Keratinocyte (primary cell): ENCODE measurements at places on chromosomes 4 and X.
A peak's percentile ranks its signal among the peaks of the same experiment; 100 is the strongest.

- DNase-seq, result no peak
- no peak overlapping the region for H3K27ac ChIP-seq
- no peaks in the 10 kb centered on the region for H3K36me3 ChIP-seq
- H3K4me3 ChIP-seq, result no peak overlapping the region
- H3K4me1 ChIP-seq, result no peaks in the 10 kb centered on the region
These were observed 28.3 kb downstream of the STK32B start for GRCh38 chr4:5079581-5079980.

DNA sequence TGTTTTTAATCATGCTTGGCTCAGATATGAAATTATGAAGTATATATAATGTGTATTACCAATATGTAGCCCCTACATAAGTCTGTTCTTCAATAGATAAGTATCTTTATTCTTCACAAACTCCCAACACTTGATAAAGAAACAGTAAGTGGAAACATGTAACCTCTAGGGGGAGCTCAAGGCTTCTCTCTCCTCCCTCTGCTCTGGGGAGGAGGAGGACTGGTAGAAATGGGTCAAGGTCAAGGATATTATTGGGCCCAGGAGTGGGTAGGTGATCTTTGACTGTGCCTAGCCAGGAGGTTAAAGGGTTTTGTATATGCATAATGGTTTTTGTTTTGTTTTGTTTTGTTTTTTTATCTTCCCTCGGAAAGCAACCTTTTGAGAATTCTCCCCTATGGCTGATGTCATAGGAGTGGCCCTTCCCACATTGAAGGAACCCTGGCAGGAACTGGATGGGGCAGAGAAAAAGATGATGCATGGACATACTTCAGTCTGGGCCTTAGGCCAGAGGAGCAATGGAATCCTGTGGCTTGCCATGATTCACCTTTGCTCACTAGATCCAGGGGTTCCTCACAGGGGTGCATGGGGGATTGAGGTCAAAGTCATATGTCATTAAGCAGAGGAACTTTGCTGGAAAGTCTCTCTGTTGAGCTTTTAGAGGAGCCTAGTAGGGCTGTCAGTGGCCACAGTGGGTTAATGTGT is 460.3 kb downstream of the MID1IP1 start:
- H3K27me3 ChIP-seq, result no peaks in the 10 kb centered on the region
- H3K4me3 ChIP-seq, result no peak overlapping the region
- no peaks in the 10 kb centered on the region for H3K36me3 ChIP-seq
- DNase-seq, result peak; percentile 67

DNA sequence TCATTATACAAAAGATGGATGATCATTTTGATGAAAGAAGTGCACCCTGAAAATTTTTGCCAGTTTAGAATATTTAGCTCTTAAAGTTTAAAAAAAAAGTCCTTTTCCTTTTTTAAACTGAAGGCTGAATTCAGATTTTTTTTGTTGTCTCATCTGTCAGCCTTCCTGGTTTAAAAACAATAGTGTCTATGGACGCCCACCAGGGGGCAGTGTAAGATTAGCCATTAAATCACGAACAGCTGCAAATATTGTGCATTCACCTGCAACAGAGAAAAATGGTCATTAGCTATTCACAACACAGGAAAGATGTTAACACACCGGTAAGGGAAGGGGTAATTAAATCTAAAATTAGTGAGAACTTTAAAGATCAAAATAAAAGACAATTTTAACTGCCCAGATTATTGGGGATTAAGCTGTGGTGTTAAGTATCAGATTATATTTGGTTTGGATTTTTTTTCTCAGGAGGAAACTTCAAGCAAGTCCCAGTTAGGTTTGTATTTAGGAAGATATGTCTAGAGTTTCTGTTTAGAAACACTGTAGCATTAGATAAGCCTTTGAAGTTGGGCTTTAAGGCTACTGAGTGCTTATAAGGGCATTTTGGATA is 4.4 kb upstream of the CXorf38 start:
- no peaks in the 10 kb centered on the region for H3K27me3 ChIP-seq
- no peak overlapping the region for H3K4me3 ChIP-seq
- H3K27ac ChIP-seq, result no peak overlapping the region
- peaks cover 4% of the 10 kb centered on the region for H3K4me1 ChIP-seq
- no peak for DNase-seq
- no peaks in the 10 kb centered on the region for H3K36me3 ChIP-seq

- no peaks in the 10 kb centered on the region for H3K4me1 ChIP-seq
- no peak overlapping the region for H3K27ac ChIP-seq
- H3K36me3 ChIP-seq, result no peaks in the 10 kb centered on the region
These were observed 11.3 kb upstream of the ATP1B4 start for GRCh38 chrX:120350450-120351138.

- H3K36me3 ChIP-seq, result no peaks in the 10 kb centered on the region
- no peak overlapping the region for H3K27ac ChIP-seq
- no peaks in the 10 kb centered on the region for H3K27me3 ChIP-seq
- no peaks in the 10 kb centered on the region for H3K4me1 ChIP-seq
- no peak overlapping the region for H3K4me3 ChIP-seq
- no peak for DNase-seq
These were observed 73.6 kb downstream of the C4orf46 start for GRCh38 chr4:158597879-158598596.
